ENCODE measurements at places on chromosomes 4 and X.

DNA sequence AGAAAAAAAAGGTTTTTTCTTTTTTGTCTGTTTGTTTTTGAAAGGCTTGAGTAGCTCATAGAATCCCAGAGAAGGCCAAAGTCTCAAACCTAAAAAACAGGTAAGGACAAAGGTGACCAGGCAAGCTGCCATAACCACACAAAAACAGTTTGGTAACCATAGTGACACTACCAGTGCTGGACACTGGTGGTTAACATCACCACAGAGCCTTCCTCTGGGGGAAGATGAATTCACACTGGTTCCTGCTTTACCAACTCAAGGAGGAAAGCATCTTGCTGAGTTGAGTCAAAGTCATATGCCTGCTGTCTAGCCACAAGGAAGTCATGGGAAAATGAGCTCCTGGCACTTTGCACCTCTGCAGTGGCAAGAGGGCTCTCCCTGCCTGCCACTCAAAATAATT is 32.5 kb downstream of the IDS start:
- DNase-seq, result no peak

- DNase-seq, result peak; percentile 33
These were observed at the start of gene EXOC1L for GRCh38 chr4:55819634-55820033. TSS of gene EXOC1L (plus strand) at chr4:55819790. CDS start at chr4:55820027, 237 bp downstream.

GRCh38 chrX:141989815-141990214 is 86.1 kb downstream of the MAGEC1 start:
- peak; percentile 18 for DNase-seq

GRCh38 chr4:112633477-112634235 is 3.1 kb downstream of the ZGRF1 start:
- DNase-seq, result peak; percentile 69

- no peak for DNase-seq
These were observed 24.7 kb downstream of the OFD1 start for GRCh38 chrX:13759152-13759718.

DNA sequence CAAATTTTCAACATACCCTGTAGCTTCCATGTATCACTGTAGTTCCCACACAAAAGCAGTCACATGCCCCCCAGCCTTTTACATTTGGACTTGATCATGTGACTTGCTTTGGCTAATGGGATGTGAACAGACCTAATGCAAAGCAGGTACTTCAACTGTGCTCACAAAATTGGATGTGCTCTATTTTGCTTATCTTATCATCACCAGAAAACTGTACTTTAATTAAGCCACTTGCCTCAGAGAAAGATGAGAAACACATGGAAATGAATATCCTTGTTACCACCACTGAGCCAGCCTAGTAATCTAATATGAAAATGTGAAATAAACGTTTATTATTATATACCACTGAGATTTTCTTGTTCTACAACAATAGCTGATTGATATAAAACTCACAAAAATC is 402.7 kb upstream of the HTR2C start:
- DNase-seq, result no peak

- DNase-seq, result no peak
These were observed 20.6 kb downstream of the AKAP14 start for GRCh38 chrX:119916310-119916709.

GRCh38 chr4:176638992-176639391 is 153.7 kb downstream of the VEGFC start:
- DNase-seq, result peak; percentile 82

DNA sequence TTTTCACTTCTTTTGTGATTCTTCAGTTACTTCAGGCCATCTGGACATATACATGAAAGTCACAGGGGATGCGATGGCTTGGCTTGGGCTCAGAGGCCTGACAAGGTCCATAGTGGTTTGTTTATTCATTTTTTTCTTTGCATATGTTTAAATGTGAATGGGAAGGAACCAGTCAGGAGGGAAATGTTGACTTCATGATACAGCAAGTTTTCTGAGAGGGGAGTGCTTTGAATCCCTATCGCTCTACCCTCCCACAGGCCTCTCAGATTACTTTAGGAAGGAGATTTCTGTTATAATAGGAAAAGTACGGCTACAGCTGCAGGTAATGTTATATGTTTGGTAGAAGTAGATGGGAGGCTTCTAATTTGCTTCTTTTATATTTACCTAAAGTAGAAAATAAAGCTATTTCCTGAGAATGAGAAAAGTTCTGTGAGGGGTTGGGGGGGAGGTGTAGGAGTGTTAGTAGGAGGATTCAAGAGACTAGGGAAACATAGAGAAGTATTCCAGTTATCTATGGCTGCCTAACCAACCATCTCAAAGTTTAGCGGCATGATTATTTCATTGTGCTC is 322.9 kb downstream of the RAPGEF2 start:
- DNase-seq, result no peak

GRCh38 chr4:148216866-148217814 is 225.1 kb downstream of the NR3C2 start:
- peak; percentile 2 for DNase-seq

Data from cardiac fibroblast (primary cell).